ENCODE measurements at places on chromosomes 16 and 17.

GRCh38 chr16:30096105-30096861 is at the start of gene YPEL3:
TSS of gene YPEL3 (minus strand) at chr16:30096213. CDS start at chr16:30095482, 731 bp downstream.
- peak; percentile 57 for DNase-seq

GRCh38 chr17:67017910-67018309 is 26.4 kb upstream of the CACNG1 start:
- DNase-seq: no peak

DNA sequence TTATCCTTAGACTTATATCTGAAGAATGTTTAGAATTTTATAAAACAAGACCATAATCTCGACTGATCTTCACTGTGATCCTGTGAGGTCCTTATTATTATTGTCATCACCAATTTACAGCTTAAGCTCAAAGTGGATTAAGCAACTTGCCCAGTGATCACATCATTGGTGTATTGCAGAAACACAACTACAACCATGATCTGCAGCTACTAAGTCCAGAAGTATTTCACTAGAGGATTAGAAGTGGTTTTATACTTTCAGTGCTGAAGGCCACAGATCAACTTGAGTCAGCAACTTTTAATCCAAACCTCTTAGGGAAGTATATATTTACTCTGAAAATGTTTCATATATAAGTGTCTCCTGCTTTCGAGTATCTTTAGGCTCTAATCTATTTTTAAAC is 624.3 kb upstream of the SOX9 start:
- no peak for DNase-seq

- no peak for DNase-seq
Observed at GRCh38 chr17:7323731-7324437, 5.3 kb downstream of the NEURL4 start.

GRCh38 chr16:75462806-75463205 is 1.7 kb downstream of the TMEM170A start:
- DNase-seq: no peak
